NCI-H187 treated with DMSO at 0.1 percent for 48 hours (cell line): ENCODE measurements at places on chromosomes 16 and 17.

DNA sequence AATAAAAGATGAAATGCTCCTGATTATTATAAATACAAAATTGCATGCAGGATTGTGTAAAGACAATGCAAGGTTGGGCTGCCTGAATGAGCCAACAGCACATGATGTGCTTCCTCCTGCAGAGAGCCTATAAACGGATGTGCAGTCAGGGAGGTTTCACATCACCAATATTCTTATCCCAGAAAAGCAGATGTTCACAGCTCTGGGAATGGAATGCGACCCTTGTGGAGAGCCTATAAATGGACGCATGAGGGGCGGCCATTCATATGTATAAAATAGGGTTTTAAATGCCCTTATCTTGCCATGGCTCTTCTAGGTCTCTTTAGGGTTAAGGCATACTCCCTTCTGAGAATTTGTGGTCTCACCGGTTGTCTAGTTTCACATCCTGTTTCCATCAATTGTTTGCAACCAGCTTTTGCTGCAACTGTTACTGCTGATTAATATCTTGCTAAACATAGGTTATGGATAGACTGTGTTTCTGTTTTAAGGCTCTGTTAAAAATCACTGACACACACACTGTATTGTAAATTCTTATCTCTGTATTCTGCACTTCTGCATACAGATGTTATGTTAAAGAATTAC is 31.9 kb downstream of the SLFN11 start:
- DNase-seq = no peak

DNA sequence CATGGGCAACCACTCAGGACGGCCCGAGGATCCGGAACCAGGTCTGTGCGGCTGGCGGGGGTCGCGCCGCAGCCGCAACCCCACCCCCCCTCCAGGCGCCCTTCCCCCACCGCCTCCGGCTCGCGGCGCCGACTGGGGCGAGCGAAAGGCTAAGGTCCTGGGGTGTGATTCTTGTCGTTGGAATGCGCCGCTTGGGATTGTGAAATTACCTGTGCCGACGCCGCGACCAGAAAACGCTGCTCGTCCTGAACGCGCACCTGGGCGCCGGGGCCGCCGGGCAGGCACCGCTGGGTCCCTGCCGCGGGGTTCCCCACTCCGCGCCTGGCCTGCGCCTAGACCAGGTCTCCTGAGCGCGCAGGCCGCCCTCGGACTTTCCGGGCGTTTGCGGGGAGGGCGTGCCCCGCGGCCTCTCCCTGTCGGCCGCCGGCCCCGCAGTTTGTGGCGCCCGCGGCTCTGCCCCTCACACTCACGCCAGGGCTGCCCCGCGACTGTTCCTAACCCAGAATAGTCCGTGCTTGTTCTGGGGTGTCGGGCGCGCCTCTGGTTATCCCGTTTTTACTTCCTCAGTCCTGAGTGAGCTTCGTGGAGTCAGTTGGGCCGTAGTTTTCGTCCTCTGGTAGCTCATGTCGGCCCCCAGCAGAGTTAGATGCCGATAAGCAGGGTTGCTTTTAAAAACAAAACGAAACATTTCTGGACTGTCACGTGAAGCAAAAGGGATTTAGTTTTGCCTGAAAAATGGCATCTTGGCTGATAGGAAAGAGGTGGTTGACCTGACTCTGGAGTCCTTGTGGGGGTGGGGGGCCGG is 147.2 kb downstream of the SPECC1 start:
- no peak for DNase-seq

DNA sequence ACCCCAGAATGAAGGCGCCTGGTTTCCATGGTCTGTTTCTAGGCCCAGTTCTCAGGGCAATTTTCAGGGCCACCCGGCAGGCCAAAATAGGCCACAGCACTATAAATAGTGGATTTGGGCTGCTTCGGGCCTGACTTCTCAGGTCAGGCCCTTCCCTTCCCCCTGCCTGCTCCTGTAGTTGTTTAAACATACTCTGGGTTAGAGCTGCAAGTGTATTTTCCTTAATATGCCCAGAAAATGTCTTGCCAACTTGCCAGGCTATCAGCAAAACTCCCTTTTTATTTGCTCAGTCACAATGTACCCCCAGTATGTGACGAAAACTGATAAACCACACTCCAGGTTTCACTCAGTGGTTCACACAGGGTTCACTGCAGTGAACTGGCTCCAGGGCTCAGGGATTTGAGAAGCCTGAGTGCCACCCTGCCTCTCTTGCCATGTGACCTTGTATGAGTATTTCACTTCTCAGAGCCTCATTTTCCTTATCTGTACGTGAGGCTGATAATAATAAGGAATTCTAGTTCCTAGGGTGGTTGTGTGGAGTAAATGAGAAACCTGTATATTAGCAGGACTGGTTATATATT is 76.5 kb downstream of the GPRC5B start:
- DNase-seq = no peak

DNA sequence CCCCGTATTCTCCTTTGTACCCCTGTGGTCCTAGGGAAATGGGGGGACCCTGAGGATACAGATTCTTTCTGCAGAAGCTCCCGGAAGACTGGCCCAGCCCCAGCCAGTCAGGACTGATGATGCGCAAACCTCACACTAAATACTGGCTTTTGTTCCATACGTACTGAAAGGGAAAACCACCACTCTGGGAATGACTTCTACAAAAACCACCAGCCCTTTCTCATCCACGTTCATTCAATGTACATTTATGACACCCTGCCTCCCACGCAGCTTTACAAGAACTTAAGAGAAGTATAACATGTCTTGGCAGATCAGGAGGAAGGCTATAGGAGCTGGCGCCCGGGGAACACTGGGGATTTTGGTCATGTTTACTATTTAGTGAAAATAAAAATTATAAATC is 70.6 kb downstream of the MARCHF10 start:
- DNase-seq = no peak

GRCh38 chr16:10182222-10183053 is at the start of gene GRIN2A:
TSS of gene GRIN2A (minus strand) at chr16:10182428. CDS start at chr16:10180411, 2,017 bp downstream.
- no peak for DNase-seq

DNA sequence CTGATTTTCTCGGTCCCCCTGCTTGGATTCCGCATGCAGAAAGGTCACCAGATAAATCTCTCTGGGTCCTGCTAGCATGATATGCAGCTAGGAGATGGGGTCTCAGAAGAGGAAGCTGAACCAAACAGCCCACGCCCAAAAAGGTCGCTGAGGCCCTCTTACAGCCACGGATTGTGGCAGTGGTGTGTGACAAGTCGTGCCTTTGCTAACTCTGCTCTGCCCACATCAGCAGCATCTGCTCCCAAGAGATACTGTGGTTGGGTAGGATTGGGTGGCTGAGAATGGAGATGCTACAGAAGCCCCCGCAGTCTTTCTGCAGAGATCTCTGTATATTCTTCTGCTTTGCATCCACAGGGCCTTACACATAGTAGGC is 15.2 kb upstream of the SKAP1 start:
- DNase-seq = no peak

DNA sequence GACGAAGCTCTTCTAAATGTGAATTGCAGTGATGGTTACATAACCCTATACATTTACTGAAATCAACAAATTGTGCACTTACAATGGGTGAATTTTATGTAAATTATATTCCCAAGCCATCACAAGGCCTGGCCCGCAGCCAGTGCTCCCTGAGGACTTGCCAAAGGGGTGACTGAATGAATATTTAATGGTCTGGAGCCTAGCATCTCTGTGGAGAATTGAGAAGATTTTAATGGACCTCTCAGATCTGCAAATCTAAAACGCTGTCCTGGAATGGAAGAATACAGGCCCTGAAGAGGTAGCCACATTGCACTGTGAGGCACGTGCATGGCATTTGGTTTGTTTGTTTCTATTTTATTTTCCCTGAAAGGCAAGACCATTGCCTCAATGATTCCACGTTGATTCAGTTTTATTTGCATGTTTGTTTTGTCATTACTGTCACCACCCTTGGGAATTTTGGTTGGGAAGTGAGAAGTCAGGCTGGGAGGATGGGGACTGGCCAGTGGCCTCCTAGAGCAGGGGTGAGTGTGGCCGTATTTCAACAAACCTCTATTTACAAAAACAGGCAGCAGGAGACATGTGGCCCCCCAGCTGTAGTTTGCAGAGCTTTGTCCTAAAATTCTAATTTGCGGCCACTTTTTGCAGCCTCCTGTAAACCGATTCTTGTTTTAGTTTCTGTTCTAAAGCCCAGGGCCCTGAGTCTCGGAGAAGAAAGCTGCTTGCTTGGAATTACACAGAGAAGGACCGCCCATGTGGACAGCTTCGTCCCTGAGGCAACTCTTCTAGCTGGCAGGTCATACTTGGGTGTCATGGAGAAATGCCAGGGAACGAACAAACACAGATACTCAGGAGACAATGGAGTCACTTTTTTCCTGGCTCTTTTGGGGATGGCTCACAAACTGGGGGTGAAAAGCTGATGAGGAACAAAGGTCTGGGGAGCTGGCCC is 40.5 kb upstream of the GCSH start:
- DNase-seq = no peak

DNA sequence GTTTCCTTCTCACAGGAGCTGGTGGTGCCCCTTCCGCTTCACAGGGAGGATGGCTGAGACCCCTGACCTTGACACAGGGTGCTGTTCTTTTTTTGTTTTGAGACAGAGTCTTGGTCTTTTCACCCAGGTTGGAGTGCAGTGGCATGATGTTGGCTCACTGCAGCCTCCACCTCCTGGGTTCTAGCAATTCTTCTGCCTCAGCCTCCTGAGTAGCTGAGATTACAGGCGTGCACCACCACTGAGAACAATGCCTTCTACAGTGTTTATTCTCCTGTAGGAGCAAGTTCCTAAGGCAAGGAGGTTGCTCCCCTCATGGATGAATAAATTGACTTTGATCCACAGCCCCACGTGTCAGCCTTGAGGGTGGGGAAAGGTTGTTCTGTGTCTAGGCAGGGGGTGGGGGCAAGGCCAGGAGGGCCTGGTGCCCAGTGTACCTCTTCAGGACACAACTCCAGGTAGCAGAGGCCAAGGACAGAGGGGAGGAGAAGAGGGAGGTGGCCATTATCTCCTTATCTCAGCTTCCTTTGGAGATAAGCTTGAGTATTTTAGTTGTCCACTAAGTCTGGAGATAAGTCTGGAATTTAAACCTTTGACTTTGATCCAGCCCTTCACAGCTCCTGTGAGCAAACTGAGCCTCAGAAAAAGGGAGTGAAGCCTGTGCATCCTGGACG is 159.4 kb downstream of the SEC14L1 start:
- DNase-seq = no peak

DNA sequence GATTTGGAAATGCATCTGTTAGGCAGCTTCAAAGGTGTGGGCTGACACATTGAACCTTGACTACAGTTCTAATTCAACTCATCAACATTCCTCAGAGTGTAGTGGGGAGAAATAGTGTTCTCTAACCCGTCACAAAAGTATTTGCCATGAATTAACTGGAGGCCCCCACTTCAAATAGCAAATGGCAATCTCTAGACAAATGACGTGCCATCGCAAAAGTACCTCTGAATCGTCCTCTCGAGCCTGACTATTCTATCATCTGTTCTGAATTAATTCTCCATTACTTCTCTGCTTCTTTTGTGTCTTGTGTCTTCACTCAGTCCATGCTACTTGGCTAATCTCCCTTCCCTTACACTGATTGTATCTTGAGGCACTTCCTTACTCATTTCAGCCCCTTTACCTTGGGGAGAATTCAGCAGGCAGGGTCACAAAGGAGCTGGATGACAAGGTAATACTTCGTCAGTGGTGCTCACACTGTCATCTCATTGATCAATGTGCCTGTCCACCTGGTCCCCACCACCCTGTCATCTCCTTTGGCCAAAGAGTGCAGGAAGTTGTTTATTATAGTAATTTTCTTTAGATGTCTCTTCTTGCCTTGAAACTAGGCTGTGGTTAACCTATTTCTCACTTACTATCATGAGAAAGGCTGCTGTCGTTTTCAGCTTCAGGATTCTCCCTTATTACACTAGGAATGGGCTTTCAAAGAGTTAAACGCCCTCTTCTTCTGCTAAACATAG is 108.4 kb downstream of the SYCE1L start:
- DNase-seq = no peak
